ENCODE measurements at places on chromosomes 11 and 22.

- DNase-seq = no peak
Measured at GRCh38 chr11:14449302-14449714, 50.3 kb downstream of the COPB1 start.

GRCh38 chr11:14065141-14065540 is 102.6 kb downstream of the SPON1 start:
- DNase-seq = no peak

DNA sequence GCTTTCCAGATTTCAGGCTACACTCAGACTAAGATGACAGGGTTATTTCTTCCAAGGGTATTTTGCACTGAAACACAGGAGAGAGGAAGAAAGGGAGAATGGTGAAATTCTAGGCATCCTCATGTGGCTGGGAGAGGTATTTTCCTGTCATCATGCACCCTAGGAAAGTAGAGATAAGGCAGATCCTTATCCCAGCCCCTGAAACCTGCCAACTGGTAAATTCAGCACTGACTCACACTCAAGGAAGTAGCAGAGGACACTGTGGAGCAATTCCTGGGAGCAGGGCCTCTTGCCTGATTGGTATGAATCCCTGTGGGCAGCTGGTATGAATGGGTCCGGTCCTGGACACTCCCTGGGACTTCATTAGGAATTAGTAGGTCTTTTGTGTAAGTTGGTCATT is 37.6 kb upstream of the SLC5A1 start:
- no peak for DNase-seq

DNA sequence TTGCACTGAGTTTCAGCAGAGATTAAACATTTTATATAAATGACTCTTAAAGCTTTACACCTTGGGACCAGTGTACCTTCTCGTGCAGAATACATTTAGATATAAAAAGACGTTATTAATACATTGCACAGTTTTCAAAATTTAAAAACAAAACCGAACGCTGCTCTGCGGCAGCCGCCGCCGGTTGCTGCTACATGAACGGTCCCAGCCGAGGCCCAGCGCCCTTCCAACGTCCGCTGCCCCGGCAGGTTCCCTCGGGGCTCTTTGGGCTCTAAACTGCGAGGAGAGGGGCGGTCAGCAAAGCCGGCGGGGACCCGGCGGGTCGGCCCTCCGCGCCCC is 2.0 kb downstream of the CDKN1C start:
- DNase-seq = no peak

GRCh38 chr22:35663371-35663770 is 15.1 kb downstream of the APOL6 start:
- no peak for DNase-seq

GRCh38 chr11:85886089-85887056 is 31.2 kb downstream of the CCDC83 start:
- DNase-seq = no peak

DNA sequence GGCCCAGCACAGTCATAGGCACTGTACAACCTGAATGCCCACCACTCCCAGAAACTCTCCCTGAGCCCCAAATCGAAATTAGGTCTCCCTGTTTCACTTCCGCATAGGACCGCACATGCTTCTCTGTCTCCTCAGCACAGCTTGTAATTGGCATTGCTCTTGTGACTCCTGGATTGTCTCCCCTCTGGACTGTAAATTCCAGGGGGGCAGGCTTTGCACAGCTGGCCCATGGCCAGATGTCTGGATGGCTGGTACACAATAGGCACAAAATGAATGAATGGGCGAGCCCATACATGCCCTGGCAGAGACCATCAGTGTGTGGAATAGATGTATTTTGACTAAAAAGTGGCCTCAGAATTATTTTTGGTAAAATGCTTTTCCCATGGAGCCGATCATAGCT is 63.3 kb upstream of the PHF21B start:
- DNase-seq = no peak

DNA sequence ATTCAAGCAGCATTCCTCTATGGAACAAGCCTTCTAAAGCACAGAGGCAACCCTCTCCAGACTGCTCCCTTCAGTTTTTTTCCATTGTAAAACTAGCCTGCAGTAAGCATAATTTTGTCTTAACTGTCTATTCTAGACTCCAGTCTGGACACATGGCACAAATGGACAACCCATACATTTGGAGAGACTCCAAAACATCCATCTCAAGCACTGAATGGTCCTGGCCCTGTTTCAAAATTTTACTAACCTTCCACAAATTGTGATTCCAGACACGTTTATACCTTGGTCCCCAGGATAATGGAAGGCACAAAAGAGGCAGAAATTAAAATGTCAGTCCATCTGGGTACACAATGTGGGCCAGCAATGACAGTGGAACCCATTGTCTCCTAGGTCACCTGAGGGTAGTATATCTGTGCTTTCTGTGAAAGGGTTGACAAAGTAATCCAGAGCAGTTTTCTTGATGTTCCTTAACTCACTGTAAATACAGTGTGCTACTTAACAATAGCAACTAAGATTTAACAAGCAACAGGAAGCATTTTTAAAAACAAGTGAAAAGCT is 16.2 kb upstream of the SESN3 start:
- DNase-seq = no peak

- no peak for DNase-seq
Measured at GRCh38 chr11:73521621-73522020, 76.3 kb downstream of the FAM168A start.

- no peak for DNase-seq
Measured at GRCh38 chr11:69516526-69516925, 35.1 kb downstream of the LINC01488 start.

GRCh38 chr11:22792497-22792896 is 37.1 kb downstream of the SVIP start:
- DNase-seq = no peak

DNA sequence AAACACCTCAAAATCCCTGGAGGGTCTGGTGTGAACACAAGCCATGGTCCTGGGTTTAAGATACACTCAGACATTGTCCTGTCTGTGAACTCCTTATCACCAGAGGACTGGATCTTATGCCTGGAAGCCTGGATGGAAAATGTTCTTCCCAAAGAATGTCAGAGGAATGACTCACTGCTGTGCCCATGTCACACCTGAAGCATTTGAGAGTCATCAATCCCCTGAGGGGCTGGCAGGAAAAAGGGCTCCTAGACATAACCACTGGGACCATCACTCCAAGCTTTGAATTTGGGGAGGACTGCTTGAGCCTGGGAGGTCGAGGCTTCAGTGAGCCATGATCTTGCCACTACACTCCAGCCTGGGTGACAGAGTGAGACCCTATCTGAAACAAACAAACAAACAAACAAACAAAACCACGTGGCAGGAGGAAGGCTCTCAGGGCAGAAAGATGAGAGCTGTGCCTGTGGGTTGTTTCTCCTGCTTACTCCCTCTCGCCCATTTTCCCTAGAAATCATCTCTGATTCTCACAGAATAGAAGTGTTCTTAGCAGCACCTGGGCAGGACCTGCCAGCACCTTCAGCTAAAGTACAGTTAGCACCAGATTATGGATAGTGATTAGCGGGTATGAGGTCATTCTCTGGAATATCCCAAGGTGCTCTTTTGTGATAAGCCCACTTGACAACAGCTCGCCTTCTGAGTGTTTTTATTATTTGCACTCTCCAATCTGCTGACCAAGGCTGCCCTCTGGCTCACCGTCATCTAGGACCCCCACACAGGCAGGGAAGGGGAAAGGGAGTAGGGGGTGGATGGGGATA is 11.9 kb upstream of the PRG2 start:
- no peak for DNase-seq

DNA sequence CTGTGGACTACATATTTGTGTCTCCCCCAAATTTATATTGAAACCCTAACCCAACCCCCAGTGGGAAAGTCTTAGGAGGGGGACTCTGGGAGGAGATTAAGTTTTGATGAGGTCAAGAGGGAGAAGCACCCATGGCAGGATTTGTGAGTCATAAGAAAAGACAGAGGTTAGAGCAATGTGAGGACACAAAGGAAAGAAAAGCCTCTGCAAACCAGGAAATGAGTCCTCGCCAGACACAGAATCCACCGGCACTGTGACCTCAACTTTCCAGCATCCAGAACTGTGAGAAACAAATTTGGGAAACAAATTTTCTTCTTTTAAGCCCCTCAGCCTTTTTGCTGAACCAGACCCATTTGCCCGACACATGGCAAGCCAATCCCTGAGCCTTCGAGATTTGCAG is 397.0 kb downstream of the NTM start:
- DNase-seq = no peak

DNA sequence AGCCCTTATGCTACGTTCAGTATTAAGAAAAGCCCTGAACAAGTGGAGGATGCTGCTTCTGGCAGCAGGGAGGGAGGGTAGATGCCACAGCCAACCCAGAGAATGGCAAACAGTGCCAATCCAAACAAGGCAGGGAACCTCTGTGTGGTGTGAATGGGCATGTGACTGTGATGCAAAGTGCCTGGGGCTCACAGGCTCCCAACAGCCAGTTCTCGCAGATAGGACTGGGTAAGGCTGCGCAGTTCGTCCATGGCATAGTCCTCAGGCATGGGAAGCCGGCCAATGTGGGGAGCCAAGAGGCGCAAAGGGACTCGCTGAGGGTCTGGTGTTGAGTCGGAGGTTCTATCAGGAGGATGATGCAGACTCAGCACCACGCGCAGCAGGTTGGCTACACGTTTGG is 4.8 kb upstream of the CHRNA10 start:
- DNase-seq = no peak

- DNase-seq = no peak
Measured at GRCh38 chr11:1227551-1228100, 4.8 kb downstream of the MUC5B start.

GRCh38 chr22:46303347-46303965 is 6.8 kb downstream of the GTSE1 start:
- no peak for DNase-seq

GRCh38 chr11:65806979-65807378 is 20.1 kb downstream of the OVOL1 start:
- DNase-seq = no peak

DNA sequence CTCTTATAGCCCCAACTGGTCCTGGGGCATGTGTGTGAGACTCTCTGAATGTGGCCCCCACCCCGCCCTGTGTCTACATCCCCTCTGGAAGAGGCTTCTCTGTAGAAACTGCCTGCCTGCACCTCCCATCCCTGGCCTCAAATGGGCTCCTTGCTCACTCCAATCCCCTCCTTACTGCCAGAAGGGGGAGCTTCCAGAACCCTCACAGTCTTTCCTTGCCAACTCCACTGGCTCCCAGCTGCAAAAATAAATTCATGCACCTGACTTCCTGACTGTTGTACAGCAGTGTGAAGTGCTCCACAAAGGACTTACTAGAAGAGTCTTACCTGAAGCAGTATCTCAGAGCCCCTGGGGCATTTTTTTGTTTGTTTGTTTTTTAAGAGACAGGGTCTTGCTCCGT is 15.2 kb upstream of the SERPIND1 start:
- DNase-seq = no peak

- DNase-seq = no peak
Measured at GRCh38 chr11:73157101-73158010, 15.2 kb upstream of the FCHSD2 start.

DNA sequence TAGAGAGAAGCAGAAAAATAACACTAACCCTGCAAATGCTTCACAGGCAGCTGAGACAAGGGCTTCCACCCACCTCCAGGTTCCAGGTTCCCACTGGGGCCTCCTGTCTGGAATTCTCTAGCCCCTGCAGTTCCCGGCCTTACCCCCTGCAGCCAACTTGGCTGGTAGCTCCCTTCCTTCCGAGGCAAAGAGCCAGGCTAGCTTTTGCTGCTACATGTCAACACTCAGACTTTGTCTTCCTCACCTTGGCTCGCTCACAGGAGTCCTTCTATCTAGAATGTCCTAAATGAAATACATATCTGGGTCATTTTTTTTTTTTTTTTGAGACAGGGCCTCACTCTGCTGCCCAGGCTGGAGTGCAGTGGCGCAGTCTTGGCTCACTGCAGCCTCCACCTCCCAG is 9.9 kb upstream of the TTLL1 start:
- DNase-seq = no peak

DNA sequence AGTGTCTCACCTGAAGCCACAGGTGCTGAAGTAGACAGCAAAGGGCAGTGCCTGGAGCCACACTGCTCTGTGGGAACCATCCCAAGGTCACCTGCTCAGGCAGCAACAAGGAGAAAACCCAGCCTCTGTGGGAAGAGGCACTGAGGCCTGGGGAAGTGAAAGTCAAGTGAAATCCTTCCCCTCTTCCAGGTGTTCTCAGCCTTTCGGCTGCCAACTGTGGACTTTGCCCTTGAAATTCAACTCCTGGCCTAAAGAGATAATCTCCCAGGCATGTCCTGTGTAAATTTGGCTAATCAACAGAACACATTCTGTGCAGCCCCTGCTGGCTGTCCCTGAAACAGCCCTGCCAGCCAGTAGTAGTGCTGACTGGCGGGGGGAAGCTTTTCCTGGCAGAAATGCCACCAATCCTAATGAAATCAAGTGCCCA is 112.1 kb downstream of the RPL27A start:
- DNase-seq = no peak

GRCh38 chr11:11072067-11072466 is 214.2 kb upstream of the ZBED5 start:
- no peak for DNase-seq

- DNase-seq = no peak
Measured at GRCh38 chr11:47147250-47147649, 29.4 kb downstream of the ARFGAP2 start.

- no peak for DNase-seq
Measured at GRCh38 chr22:33841281-33842005, 78.8 kb downstream of the LARGE1 start.

GRCh38 chr11:60396799-60397198 is 540 bp downstream of the MS4A14 start:
- no peak for DNase-seq

GRCh38 chr11:65329478-65329877 is 4.2 kb upstream of the DPF2 start:
- no peak for DNase-seq

- DNase-seq = no peak
Measured at GRCh38 chr11:2265396-2265795, 5.0 kb downstream of the ASCL2 start.

DNA sequence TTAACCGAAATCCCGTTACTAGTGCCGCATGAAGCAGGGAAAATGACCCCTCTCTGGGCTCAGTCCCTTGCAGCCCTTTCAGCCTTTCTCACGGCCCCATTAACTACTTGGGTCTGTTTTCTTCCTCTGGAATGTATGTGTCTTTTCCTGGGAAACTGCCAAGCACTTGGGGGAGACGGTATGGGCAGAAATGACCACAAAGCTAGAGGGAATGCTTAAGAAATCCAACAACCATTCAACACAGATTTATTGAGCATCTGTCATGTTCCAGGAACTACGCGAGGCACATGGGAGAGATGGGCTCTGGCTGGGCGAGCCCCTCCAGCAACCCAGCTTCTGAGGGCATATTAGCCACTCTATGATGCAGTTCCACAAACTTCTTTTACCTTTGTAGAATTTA is 462.6 kb downstream of the BUD13 start:
- no peak for DNase-seq

DNA sequence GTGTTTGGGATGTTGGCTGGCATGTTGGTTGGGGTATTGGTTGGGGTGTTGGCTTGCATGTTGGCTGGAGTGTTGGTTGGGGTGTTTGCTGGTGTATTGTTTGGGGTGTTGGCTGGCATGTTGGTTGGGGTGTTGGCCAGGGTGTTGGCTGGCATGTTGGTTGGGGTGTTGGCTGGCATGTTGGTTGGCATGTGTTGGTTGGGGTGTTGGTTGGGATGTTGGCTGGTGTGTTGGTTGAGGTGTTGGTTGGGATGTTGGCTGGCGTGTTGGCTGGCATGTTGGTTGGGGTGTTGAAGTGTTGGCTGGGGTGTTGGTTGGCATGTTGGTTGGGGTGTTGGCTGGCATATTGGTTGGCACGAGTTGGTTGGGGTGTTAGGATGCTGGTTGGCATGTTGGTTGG is 24.5 kb downstream of the OTUB1 start:
- no peak for DNase-seq

GRCh38 chr11:110026858-110027626 is 66.2 kb upstream of the ZC3H12C start:
- no peak for DNase-seq

GRCh38 chr11:59418156-59418555 is 8.1 kb downstream of the OR5A2 start:
- no peak for DNase-seq
